Panc1 (cell line): ENCODE measurements at places on chromosomes 2 and 18. TPM values are rescaled to one million over a fixed set of nuclear protein-coding genes. Genes with fewer than 3 reads are reported as not detected.

DNA sequence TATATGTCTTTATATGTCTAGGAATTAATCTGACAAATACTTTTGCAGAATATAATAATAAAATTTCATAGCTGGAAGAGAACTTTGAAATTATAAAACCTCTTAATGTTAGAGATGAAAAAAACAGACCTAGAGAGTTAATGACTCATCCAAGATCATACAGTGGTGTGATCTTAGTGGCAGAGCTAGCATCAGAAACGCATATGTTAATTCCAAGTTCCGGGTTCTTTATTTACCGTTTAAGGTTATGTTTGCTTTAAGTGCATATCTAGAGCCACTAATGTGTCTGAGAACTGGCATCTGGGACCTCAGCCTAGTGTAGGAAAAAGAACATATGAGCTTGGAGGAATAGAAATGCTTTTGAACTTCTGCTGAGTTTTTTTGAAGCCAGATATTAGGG, 24.3 kb downstream of the CERS6 start:
- H3K4me1 ChIP-seq = no peaks in the 10 kb centered on the region
- no peaks in the 10 kb centered on the region for H3K36me3 ChIP-seq

- H3K27me3 ChIP-seq = no peaks in the 10 kb centered on the region
- H3K4me3 ChIP-seq = no peak overlapping the region
Measured at GRCh38 chr2:237653776-237654558, 26.6 kb downstream of the LRRFIP1 start.

- DNase-seq = no peak
- no peaks in the 10 kb centered on the region for H3K4me1 ChIP-seq
- no peaks in the 10 kb centered on the region for H3K36me3 ChIP-seq
- H3K27me3 ChIP-seq = no peaks in the 10 kb centered on the region
- H3K27ac ChIP-seq = no peak overlapping the region
Measured at GRCh38 chr18:46343931-46344372, 239.8 kb downstream of the HAUS1 start.

GRCh38 chr2:88755836-88756235, 64.4 kb downstream of the RPIA start:
- no peak overlapping the region for H3K4me3 ChIP-seq
- no peaks in the 10 kb centered on the region for H3K4me1 ChIP-seq
- no peaks in the 10 kb centered on the region for H3K27me3 ChIP-seq
- H3K36me3 ChIP-seq = peaks cover 2% of the 10 kb centered on the region

GRCh38 chr2:72895759-72896281, 8.6 kb downstream of the SPR start:
- H3K36me3 ChIP-seq = no peaks in the 10 kb centered on the region; the same call in 1 of the 2 replicates
- DNase-seq = no peak

- H3K36me3 ChIP-seq = peaks cover 11% of the 10 kb centered on the region; the same call in 1 of the 2 replicates
- DNase-seq = no peak
Measured at GRCh38 chr2:233553366-233553765, 13.2 kb downstream of the USP40 start.

Gene DHX57
- total RNA-seq = 20.6 TPM

GRCh38 chr2:98416383-98417159, 28.1 kb upstream of the INPP4A start:
- H3K4me1 ChIP-seq = no peaks in the 10 kb centered on the region
- H3K36me3 ChIP-seq = no peaks in the 10 kb centered on the region
- H3K27ac ChIP-seq = no peak overlapping the region
- H3K4me3 ChIP-seq = no peak overlapping the region
- H3K27me3 ChIP-seq = no peaks in the 10 kb centered on the region

DNA sequence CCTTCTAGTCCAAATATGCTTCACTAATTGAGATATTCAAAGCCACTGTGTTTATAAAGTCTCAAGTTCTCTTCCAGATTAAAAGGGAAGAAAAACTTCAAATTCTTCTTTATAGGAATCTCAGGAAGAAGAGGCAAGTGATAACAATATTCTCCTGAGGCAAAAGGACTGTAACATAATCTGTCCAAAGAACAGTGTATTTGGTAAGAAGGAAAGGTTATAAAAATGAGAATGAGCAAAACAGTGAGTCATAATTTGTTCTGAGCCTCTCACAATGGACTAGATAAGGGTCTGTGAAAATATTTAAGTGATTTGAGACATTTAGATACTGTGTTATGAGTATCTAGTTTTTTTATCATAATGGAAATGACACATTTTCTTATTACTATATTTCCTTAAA, 44.3 kb downstream of the SNRPD1 start:
- H3K36me3 ChIP-seq = no peaks in the 10 kb centered on the region
- H3K27me3 ChIP-seq = no peaks in the 10 kb centered on the region
- no peak overlapping the region for H3K4me3 ChIP-seq
- no peak for DNase-seq
- no peak overlapping the region for H3K27ac ChIP-seq
